ENCODE measurements at places on chromosomes 2 and 18.

DNA sequence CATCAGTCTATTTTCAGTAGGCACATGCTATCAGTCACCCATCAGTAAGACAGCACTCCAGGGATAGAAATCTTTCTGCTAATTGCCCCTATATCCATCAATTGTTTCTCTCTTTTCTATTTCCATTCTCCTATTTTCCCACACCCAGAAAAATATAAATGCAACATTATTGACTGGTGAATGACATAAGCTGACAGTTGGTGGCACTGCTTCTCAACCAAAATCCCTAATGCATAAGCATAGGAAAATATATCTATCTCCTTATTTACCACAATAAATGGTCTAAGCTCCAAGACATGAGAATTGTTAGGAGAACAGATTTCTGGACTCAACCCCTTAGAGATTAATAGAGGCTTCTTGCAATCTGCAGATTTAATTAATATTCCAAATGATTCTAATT lies 64.0 kb upstream of the REG3A start:
- DNase-seq = no peak

GRCh38 chr18:50218432-50219197 lies 23.7 kb upstream of the MYO5B start:
- DNase-seq = peak; percentile 35

DNA sequence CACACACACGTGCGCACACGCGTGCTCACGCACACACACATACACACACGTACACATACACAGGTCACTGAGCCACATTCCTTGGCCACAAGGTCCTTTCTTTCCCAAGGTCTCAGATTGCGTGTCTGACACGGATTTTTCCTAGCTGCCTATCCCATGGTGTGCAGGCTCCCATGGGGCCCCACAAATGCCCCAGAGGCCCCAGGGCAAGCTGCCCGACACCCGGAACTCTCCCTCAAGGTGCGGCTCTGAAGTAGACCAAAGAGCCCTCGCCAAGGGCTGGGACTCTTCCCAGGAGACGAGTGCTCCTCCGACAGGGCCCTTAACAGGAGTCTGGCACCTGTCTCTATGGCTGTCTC lies 46.7 kb downstream of the SDC1 start:
- DNase-seq = no peak

GRCh38 chr18:79336556-79337142 lies 59.1 kb upstream of the NFATC1 start:
- DNase-seq = no peak

GRCh38 chr2:206820807-206821206 lies 55.4 kb downstream of the FASTKD2 start:
- DNase-seq = no peak

- no peak for DNase-seq
These were observed 407.5 kb downstream of the RNF144A start for GRCh38 chr2:7324706-7325105.

- DNase-seq = no peak
These were observed 108.4 kb downstream of the COL6A3 start for GRCh38 chr2:237305579-237305978.

GRCh38 chr2:221104361-221104811 lies 467.7 kb downstream of the EPHA4 start:
- DNase-seq = no peak

DNA sequence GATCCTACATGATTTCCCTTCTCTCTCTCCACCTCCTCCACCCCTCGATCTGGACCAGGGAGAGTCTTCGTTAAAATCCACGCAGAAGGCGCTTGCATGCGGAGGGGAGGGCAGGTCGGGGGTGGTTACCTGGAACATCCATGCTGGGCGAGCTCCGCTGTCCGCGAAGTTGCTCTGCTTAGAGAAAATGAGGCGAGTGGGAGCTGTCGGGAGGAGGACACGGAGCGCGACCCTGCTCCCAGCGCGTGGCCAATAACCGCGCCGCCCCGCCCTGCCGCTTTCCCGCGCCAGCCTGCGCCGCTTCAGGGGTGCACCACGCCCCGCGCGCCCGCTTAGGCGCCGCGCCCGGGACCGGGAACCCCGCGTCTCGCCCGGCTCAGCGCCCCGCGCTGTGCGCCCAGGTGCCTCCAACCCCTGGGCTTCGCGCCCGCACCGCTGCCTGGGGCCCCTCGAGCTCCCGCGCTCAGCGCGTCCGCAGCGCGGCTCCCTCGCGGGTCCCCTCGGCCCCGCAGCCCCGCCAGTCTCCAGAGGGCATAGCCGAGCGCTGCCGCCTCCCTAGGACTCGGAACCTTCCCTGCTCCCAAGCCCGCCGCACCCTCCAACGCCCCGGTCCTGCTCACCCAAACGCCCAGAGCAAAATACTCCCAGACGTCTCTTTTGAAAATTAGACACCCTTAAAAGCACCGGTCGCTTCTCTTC lies 636 bp downstream of the CBLN2 start:
- no peak for DNase-seq

DNA sequence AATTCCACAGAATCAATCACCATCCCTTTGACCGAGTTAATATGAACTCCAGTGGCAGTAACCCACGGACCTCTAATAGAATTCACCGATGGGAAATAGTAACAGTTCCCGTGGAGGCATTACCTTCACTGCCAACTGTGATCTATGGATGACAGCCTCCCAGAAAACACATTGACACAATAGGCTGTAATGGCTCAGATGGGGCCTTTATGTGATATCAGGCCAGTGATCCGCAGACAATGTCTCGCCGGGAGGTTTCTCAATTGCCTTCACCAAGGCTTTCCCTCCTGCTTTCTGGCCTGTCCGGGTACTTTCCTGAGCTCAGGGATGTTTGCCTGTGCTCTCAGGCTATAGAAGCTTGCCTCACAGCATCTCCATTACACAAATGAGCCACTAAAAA lies 34.4 kb upstream of the KLF7 start:
- DNase-seq = no peak

- no peak for DNase-seq
These were observed 1.6 kb upstream of the SUCLG1 start for GRCh38 chr2:84460670-84461069.

GRCh38 chr2:173590276-173590861 lies 235.7 kb downstream of the CDCA7 start:
- DNase-seq = no peak

GRCh38 chr2:69180227-69180626 lies 167.2 kb downstream of the ANTXR1 start:
- no peak for DNase-seq

DNA sequence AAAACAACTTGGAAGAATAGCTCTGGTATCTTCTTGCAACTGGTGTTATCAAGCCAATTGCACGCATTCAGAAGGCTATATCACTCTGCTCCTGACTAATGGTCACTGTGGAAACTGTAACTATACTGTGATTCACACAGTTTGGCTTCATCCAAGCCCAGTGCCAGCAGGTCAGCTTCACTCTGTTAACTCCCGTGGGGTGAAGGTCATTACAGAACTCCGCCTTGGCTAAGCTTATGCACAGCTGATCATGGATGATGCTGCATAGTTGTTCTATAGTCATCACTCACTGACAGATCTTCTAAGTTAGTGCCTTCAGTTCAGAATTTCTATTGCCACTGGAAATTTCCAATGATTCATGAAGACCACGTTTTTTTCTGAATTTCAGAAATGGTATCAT lies 497.2 kb upstream of the NETO1 start:
- DNase-seq = no peak

GRCh38 chr2:237341872-237342271 lies 72.1 kb downstream of the COL6A3 start:
- DNase-seq = no peak

- no peak for DNase-seq
These were observed 376.9 kb downstream of the RND3 start for GRCh38 chr2:150110548-150110947.

GRCh38 chr2:24493713-24494112 lies 2.7 kb downstream of the NCOA1 start:
- no peak for DNase-seq

DNA sequence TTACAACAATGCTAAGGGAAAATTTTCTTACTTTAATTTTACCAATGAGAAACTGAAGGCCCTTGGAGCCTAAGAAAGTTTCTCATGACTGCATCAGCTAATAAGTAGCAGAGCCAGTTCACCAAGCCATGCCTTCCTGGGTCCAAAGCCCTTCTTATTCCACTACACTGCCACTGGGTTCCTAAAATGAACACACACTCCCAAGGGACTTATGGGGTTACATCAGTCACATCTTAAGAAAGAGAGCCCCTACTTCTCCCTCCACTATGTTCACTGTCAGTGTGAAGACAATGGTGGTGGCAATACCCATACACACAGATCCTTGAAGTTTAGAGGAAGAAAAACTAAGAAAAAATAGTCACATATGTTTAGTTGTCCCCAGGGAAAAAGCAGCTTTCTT lies 20.6 kb downstream of the MBD2 start:
- no peak for DNase-seq

- DNase-seq = no peak
These were observed 37.8 kb upstream of the CCDC150 start for GRCh38 chr2:196601430-196602306.

GRCh38 chr2:23659773-23660172 lies 267.1 kb downstream of the ATAD2B start:
- no peak for DNase-seq

DNA sequence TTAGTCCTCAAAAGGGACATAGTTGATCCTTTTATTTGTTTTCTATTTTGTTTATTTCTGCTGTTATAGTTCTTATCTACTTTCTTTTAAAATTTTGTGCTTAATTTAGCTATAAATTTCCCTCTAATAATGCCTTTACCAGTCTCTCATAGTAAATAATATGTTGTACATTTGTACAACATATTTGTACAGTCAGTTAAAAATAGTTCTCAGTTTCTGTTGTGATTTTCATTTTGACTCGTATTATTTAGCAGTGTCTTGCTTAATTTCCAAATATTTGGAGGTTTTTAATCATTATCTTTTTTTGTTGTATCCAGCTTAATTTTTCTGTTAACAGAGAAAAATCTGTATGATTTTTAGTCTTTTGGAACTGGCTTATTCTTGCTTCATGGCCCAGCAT lies 443.6 kb upstream of the TRIB2 start:
- no peak for DNase-seq

GRCh38 chr2:211860224-211860623 lies 678.4 kb downstream of the ERBB4 start:
- no peak for DNase-seq

DNA sequence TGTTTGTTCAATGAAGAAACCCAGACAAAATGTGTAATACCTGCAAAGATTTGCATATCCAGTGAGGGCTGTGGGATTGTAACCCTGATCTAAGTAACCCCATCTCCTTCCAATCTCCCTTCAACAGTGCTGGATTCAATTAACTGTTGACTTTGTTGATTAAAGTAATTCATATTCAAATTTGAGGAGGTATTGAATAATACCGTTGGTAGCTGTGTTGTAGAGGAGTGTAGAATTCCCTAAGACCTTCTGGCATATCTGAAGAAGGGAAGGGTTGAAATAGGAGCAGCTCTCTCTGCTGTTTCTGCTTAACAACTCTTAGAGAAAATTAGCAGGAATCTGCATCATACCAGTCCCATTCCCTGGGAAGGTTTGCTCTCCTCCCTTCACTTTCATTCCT lies 28.2 kb downstream of the MAIP1 start:
- no peak for DNase-seq

DNA sequence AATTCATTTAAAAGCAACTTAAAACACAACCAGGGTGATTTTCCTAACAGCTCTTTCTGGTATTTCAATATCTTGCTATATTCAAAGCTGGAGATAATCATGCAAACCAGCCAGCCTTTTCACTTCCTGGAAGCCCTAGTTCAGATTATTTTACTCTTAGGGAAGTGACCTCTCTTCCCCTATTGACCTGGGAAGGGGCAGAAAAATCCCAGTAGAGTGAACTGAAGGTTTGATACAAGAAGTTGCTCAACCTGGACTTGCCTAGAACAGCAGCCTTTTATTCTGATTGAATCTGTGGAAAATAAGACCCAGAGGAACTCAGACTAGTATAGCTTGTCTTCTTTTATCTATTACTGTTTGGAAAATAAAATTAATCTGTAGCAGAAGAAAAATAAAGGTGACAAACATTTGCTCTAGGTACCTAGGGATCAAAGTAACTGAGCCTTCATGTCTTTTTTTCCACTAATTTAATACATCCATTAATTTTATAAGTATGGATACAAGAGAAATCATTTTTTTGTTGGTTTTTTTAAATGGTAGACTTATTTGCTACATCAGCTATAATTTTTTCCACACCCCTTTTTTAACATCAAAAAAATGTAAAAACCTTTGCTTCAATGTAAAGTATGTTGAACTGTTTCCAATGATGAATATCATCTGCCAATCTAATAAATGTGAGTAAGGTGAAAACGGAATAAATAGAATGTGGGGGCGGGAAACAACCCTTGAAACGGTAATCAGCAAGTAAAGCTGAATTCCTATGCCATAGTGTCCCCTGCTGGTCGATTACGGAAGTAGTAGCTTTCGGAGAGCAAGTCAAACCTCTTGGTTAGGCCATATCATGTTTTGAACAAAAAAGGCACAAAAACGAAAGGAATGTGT lies 629.9 kb downstream of the NRXN1 start:
- no peak for DNase-seq

GRCh38 chr2:16167451-16167861 lies 227.1 kb downstream of the MYCN start:
- no peak for DNase-seq

- DNase-seq = peak; percentile 27
These were observed 16.1 kb upstream of the CD207 start for GRCh38 chr2:70851704-70852103.

GRCh38 chr2:119252186-119253113 lies 28.8 kb downstream of the STEAP3 start:
- DNase-seq = no peak

DNA sequence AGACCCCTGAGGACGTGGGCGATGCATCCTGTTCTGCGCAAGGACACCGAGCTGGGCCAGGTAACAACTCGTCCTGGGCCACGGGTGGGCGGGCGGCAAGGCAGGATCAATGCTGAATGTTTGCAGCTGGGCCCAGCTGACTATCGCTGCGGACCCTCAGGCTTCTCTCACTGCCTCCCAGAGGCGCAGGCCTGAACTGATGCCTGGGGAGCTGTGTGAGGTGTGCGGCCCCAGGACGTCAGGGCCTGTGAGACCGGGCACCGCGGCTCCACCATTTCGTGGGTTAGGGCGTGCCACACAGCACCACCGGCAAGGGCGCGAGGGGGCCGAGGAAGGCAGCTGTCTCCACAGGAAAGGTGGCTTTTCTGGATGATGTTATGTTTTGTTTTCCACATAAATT lies 307.4 kb downstream of the NDUFA10 start:
- no peak for DNase-seq

GRCh38 chr2:68420254-68420910 lies 46.7 kb downstream of the FBXO48 start:
- no peak for DNase-seq

GRCh38 chr2:112830682-112831512 lies 5.7 kb downstream of the IL1B start:
- DNase-seq = no peak

DNA sequence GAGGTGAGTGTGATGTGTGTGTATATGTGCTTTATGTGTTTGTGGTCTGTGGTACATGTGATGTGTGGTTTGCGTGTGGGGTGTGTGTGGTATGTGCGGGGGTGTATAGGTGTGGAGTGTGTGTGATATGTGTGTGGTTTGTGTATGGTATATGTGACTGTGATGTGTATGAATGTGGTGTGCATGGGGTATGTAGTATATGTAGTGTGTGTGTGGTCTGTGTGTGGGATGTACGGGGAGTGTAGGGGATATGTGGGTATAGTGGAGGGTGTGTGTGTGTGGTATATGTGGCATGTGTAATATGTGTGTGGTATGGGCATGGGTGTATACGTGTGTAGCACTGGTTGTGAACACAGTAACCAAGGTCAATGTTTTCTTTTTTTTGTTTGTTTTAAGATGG lies 87.4 kb downstream of the ZNF385B start:
- DNase-seq = no peak

GRCh38 chr18:44904768-44905167 lies 224.1 kb downstream of the SETBP1 start:
- no peak for DNase-seq

- no peak for DNase-seq
These were observed 39.5 kb downstream of the ORC4 start for GRCh38 chr2:147980940-147981528.
